Stimulated activated CD8-positive, alpha-beta memory T cell treated with anti-CD3 and anti-CD28 coated beads, Interleukin-12 subunit alpha, Interleukin-12 subunit beta, amount 100 ng/mL, for 1 hour (primary cell): ENCODE measurements at places on chromosomes 12 and 14.

DNA sequence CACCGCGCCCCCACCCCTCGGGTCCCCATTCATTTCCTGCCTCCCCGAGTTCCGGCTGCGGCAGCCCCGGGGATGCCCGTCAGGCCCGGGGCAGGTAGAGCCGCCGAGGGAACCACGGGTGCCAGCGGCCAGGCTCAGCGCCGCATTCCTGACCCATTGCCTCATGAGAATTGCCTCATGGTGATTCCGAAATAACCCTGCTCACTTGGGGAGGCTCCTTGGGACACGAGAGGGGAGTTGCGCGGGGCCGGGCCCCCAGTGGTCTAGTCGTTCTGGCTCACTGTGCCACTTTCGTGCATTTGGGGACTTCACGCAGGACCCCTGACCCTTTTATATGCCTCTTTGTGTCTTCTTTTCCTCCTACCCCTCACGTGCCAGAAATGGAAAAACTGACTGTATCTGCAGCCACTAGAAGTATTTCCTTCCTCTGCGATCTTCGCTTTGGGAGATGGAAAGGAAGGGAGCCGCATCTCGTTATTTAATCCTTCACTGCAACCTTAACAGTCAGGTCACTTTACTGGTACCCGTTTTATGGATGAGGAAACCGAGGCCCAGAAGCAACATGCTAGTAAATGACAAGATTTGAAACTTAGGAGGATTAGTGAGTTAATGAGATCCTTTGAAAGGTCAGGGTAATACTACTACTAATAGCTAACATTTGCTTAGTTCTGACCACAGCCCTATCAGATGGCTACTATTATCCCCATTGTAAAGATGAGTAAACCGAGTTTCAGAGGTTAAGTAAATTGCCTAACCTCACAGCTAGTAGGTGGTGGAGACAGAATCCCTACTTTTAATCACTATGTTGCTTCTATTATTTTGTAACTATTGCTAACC, 768 bp downstream of the PTPN11 start:
- DNase-seq, result no peak

- DNase-seq, result no peak
Measured at GRCh38 chr12:14849661-14850060, 6.3 kb upstream of the ART4 start.

DNA sequence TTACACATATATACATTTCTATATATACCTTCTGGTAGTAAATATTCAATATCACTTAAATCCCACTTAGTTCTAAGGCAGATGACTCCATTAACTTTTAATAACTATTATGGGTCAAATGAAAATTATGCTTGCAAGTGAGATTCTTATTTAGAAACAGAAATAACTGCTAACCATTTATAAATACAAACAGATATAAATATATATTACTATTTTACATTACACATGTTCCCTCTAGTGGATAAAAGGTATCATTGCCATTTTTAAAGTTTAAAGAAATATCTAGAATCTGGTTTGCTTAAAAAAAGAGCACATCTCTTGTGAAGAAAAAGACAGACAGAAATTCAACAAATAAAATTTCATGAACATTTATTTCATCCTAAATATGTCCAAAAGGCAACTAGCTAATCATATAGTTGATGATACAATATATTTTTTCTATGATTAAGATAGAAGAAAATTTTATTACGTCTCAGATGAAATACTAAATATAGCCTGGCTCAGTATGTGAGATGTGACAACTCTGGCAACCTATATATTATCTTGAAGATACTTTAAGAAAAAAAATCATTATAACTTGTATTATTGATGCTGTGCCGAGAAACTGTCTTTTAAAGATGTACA, 11.7 kb upstream of the RAD51AP1 start:
- no peak for DNase-seq

DNA sequence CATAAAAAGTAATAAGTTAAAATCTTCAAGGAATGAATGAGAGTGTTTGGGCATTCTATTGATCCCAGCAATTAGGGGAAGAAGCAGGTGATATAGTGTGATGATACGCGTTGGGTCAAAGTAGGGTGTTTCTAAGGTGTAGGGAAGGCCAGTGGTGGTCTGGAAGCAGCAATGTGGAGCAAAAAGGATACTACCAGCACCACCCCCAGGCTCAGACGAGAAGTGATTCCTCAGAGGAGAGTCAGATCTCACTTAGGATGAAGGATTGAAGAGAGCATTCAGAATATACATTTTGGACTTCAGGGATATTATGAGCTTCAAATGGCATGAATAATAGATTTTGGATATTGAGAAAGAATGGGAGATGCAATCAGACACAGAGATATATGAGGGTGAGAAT, 497.6 kb downstream of the RMST start:
- no peak for DNase-seq

DNA sequence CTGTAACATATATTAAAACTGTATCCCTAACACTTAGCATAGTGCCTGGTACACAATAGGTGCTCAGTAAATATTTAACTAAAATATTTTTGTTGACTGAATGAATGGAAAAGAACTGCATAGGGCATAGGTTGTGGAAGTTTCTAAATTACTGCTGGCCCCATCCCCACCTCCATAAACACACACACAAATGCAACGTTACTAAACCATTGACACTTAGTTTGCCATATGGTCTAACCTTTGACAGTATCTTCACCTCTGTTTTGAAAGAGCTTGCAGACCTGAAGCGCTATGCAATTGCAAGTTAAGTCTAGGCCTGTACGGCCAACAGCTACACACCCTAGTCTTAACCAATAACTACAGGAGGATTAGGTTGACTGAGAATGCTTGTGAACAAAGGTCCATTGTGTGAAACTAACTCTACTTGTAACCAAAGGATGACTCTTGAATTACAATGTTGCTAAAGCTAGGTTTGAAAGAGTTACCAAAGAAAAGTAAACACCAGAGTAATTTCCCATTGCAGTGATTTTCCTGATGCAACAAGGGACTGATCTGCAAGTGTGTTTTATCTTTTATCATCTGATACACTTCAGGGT, 924 bp upstream of the MANSC1 start:
- no peak for DNase-seq

DNA sequence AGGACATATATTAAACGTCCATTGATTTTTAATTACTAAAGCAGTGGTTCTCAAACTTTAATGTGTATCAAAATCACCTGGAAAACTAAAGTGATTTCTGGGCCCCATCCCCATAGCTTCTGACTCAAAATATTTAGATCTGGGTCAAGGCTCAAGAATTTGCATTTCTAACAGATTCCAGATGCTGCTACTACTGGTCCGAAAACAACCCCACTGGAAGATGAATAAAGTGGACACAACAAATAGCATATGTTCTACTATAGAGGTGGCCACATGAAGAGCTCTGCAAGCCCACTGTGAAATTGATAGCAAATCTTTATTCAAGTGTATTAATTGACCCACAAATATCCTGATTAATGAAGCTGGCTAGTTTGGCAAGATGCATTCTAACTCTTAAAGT, 69.4 kb downstream of the SPATA7 start:
- no peak for DNase-seq

DNA sequence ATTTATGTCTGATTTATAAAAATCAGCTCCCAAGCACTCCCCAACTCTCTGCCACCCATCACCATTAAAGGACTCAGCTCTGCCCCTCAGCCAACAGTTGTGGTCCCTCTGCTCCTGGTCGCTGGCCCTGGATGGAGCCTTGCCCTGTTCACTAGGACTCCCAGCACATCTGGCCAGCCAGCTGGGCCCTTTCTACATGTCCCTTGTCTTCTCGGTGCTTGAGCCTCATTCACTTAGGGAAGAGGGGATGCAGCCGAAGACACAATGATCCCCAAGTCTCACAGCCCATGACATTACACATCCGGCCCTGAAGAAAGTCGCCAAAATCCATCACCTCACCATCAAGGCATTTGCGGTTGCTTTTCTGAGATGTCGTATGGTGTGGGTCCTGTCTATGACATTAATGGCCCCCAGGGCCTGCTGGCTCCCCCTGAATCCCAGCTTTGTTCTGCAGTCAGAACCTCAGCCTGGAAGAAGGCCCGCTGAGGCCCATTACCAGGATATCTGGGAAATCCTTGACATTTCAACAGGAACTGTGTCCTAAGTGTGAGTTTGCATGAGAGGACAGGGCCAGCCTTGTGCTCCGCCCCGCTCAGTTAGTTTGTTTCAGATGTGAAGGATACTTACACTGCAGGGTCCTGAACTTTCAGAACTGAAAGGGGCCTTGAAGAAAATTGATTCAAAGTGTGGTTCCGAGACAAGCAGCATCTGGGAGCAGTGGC, 19.1 kb downstream of the TSPAN11 start:
- DNase-seq, result no peak
